Stimulated activated CD8-positive, alpha-beta memory T cell treated with anti-CD3 and anti-CD28 coated beads, Interleukin-7, amount 100 ng/mL, for 48 hours (primary cell): ENCODE measurements at places on chromosomes 3 and 15.
A peak's percentile ranks its signal among the peaks of the same experiment; 100 is the strongest.

- DNase-seq: peak; percentile 39
These were observed 794 bp downstream of the ARPP19 start for GRCh38 chr15:52567871-52568600.

- no peak for DNase-seq
These were observed 28.4 kb upstream of the ATP2C1 start for GRCh38 chr3:130865489-130865888.

- DNase-seq: no peak
These were observed 96.7 kb upstream of the KCNMB2 start for GRCh38 chr3:178439504-178439903.

DNA sequence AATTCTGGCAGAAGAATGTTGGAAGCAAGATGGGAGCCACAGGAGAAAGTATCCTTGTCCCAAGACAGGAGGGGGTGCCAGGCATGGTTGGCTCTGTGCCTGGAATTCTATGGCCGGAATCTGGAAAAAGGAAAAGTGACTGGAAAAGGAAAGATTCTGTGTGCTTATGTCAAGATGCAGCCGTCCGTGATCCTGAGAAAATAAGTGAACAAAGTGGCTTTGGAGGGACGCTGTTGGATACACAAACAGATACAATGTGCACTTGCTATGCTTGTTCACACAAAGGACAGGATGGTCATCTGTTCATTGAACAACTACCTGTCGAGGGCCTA is 28.5 kb upstream of the MUC20 start:
- DNase-seq: no peak

DNA sequence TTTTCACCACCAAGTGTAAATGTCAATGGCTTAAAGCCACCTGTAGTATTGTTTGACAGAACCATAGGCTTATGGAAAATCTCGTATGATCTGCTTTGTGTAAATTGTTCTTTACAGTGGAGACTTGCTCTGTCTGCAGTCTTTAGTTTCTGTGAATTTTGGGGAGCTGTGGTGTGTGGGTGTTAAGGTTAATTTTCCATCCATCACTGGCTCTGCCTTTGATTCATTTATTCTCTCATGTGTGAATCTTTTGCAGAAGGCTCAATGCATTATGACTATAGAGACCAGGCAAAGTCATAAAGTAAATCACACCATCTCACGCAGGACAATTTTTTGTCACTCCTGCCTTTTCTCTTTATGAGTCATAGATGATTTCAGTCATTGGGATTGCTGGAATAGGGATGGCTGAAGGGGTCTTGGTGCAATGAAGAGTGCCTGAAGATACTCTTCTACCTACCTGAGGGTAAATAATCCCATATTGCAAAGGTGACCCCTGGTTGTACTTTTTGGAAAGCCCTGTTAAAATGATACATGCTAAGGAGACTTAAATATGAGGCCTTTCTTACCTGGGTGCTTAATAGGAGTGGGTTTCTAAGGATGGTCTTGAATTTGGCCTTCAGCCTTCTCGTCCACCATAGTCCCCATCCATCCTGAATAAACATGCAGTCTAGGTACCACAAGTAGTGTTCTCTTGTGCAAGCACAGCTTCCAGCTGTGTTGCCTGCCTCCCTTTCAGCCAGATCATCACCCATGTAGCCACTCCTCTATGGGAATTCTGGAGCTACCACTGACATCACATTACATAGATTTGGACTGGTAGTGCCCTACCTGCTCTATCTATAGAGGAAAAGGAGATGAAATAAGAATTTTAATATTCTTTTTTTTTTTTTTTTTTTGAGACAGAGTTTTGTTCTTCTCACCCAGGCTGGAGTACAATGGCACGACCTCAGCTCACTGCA is 14.3 kb downstream of the TGFBR2 start:
- no peak for DNase-seq

GRCh38 chr3:93931597-93932229 is 42.0 kb downstream of the PROS1 start:
- no peak for DNase-seq

- DNase-seq: no peak
These were observed 12.2 kb downstream of the ZDHHC3 start for GRCh38 chr3:44963571-44964325.

GRCh38 chr3:16124636-16125035 is 49.8 kb upstream of the GALNT15 start:
- DNase-seq: no peak

DNA sequence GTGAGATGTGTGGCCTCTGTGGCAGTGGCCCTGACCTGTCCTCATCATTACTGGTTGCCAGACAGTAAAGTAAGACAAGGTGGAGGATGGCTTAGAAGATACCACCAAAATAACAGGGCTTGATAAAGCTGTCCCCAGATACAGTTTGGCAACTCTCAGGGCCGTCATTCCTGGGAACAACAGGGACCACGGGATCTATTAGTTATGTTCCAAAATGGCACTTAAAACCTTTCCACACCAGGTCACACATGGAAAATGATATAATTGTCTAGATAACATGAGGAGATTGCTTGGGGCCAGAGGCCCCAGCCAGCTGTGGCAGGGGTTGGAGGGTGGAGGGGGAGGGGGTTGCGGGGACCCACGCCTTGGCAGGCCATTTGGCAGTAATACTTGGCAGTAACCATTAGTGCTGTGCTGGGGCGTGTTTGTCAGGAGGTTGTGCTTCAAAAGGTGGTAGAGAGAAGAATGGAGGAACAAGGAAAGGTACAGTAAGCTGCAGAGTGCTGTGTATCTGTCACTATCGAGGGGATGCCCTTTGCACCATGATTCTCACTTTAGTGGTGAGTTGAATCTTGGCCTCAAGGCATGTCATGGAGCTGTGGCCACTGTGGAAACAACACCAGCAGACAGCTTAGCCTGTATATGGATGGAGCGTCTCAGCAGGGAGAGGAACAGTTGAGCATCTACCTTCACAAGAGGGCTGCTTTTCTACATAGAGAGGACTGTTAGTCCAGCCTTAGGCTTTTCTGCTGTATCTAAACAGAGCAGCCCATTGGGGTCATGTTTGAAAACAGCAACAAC is 14.0 kb downstream of the PLCL2 start:
- DNase-seq: no peak

GRCh38 chr3:13066834-13067233 is 6.4 kb downstream of the IQSEC1 start:
- no peak for DNase-seq

- DNase-seq: no peak
These were observed 191.8 kb downstream of the MAGI1 start for GRCh38 chr3:65846936-65847335.

GRCh38 chr3:51386159-51386851 is 1.2 kb downstream of the MANF start:
- no peak for DNase-seq

DNA sequence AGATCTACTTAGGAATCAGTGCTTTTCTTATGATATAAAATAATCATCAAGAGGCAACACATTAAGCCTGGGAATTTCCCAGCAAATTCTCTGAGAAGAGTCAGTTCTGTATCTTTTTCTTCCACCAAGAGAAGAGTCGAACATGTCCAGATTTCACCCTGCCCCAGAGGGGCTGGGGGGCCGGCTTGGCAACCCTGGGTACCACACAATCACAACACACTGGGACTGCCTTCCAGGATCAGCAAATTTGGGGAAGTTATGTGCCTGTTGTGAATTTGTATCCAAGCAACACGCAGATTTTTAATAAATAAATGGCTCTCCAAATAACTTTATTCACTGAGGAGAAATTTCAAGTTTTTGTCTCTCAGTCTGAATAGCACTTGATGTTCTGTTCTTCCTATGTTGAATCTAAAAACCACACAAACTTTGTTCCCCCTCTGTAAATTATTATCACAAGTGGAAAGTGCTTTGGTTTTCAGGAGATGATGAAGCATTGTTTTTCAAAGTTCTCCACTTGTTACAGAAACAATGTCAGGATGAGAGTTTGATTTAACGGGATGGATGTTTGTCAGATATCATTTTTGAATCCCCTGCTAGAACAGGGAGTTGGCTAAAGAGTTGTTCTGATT is 357.2 kb downstream of the ZNF385D start:
- no peak for DNase-seq

DNA sequence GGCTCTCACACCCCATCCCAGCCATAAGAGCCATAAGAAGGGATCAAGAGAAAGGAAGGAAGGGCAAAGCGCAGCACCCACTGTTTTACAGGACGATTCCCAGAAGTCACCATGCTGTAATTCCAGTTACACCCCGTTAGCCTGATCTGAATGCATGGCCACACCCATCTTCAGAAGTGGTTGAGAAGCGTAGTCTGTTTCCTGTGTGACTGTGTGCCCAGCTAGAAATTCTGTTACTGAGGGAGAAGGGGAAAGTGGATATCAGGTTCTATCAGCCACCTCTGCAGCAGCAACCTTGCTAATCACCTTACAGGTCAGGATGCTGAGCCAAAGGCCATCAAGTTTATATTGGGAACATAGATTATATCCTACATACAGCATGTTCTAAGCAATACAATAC is 260.0 kb downstream of the ABHD5 start:
- no peak for DNase-seq

- no peak for DNase-seq
These were observed 468.1 kb downstream of the SHQ1 start for GRCh38 chr3:72380193-72380592.

DNA sequence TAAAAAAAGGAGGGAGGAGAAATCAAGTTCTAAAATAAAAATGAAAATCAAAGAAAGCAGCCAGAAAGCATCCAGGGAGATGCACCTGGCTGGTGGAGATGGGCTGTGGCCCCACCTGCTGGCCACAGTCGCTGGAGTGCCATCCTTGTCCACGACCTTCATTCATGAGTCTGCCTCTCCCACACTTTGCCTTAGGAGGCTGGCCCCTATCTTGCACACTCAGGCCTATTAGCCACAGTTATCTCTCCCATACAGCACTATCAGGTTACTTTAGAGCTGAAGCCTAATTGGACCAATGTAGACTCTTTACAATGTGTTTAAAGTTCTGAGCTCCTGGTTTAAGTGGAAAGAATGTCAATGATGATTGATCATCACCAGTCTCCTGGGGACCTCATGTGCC is 392.0 kb upstream of the RORA start:
- no peak for DNase-seq

- DNase-seq: no peak
These were observed 41.6 kb upstream of the AP3B2 start for GRCh38 chr15:82751308-82751707.

DNA sequence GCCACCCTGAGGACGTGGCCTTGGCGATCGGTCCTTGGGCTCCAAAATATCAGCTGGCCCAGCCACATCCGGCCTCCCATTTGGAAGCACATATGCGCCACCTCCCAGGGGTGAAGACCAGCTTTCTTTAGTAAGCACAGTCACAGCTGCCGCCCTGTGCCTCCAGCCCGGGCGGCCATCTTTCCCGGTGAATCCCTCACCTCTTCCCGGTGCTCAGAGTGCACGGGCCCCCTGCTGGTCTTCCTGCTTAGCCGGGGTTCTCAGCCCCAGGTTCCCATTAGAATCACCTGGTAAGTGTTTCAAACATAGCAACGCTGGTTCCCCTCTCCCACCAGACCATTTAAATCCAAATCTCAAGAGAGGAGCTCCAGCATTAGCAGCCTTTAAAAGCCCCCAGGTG is 232.2 kb downstream of the VPS13C start:
- DNase-seq: no peak

GRCh38 chr3:63232764-63233396 is 45.2 kb upstream of the SYNPR start:
- no peak for DNase-seq

- DNase-seq: no peak
These were observed 7.7 kb downstream of the NR2F2 start for GRCh38 chr15:96338074-96338765.

GRCh38 chr3:10253731-10254130 is 5.5 kb downstream of the TATDN2 start:
- no peak for DNase-seq

- no peak for DNase-seq
These were observed 1.1 kb downstream of the ADPGK start for GRCh38 chr15:72782274-72783003.

GRCh38 chr3:87375231-87375682 is 98.9 kb upstream of the POU1F1 start:
- DNase-seq: no peak

DNA sequence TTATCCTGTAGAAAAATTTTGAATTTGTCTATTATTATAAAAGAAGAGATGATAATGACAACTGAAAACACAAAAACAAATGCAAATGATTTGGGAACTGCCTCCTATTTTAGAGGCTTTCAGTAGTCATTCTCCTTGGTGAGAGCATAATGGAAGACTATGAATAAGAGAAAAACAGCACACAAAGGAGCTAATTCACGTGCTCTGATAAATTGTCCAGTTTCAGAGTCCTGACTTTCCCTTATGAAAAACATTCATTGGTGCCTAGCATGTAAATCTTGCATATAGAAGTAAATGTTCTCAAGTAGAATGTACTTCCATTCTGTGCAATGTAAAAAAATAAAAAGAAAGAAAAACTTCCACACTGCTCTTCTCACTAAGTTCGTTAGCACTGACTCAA is 206.1 kb downstream of the IL5RA start:
- DNase-seq: no peak

DNA sequence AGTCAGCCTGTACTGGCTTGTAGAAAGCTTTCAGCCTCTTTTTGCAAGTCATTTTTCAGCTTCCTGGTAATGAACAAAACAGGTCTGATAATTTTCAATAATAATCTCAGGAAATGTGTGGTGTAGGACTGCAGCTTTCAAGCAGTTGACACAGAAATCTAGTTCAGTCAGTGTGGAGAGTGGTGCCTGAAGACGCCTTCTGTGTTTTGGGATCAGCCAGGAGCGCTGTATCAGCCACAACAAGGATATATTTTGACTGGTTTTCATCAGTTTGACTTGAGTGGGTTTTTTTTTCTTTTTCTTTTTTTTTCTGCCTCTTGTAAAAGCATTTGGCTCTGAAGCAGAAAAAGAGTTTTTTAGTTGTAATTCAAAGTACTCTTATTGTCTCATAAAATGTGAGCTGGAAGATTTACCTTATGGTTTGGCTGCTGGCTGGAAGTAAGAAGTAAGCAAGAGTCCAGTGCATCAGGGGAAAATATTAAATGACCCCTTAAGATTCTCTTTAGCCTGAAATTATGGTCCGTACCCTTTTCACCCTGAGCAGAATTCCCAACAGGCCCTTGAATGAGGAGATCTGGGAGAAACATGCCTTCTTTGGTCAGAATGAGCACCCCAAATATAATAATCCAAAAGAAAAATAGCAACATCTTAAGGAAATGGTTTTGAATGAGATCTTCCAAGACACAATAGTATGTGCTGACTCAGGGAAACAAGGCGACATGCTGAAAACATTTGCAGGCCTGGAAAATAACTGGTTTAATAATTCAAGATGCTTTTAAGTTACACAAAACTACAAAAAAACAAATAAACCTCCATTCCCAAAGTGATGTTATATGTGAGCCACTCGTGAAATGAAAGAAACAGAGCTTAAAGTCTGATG is 332.7 kb upstream of the ADAMTS9 start:
- no peak for DNase-seq

DNA sequence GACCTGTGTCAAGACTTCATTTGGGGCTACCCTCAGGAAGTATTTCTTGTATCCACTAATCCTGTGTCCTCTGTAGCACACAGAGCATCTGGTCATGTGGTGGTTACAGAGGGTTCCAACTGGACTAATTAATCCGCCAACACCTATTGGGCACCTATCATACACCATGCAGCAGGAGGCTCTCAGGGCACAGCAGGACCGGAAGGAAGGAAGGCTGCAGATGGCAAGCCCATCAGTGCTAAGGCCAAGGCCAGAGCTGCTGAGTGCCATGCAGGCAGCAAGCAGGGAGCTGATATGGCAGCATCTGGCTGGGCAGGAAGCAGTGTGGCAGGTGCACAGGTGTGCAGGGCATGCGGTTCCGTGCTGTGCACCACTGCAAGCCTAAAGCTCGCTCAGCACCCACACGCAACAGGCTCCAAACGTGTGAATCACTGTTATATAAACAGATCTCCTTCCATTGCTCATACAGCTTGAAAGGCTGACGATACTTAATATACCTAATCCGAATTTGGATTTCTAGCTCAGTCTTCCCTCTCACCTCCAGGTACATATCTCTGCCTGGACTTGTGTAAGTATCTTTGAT is 64.4 kb upstream of the SNRPA1 start:
- DNase-seq: no peak
